AG09309 (cell line): ENCODE measurements at places on chromosomes 2 and 18.
A peak's percentile ranks its signal among the peaks of the same experiment; 100 is the strongest.

- no peak for DNase-seq
These were observed 378.5 kb upstream of the ID2 start for GRCh38 chr2:8303322-8303832.

- DNase-seq, result no peak
These were observed 6.3 kb downstream of the COL6A3 start for GRCh38 chr2:237407700-237408099.

- DNase-seq, result peak; percentile 48
These were observed 47.5 kb downstream of the ZNF638 start for GRCh38 chr2:71379086-71379485.

DNA sequence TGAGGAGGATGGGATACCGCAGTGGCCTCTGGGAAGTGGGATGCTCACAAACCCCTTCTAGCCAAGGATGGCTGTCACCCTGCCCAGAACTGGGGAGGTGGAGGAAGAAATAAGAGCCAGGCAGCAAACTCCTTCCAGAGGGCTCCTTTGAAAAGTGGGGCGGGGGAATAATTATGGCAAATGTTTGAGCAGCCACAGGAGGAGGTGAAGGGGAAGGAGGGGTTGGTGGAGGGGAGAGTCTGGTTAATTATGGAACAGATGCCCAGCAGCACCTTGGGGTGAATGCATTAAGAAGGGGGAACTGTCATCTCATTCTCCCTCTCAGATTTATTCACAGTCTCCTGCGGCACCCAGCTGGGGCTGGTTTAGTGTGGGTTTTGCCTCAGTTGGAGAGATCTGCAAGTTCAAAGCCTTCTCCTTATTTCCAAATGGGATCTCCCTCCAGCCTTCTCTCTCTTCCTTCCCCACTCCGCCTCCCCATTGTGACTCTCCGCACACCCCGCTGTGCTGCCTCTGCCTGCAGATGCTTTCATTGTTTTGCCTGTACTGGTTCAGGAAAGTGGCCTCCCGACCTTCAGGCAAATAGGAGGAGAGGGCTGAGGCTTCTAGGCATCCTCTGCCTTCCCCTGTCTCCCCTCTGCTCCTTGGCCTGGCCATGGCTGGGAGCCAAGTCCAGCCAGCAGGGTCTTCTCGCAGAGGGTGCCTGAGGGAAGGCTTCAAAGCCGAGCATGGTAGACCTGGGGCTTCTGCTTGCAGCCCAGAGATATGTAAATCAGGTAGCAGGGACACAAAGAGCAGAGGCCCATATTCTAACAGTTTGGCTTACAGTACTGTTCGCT is 457.2 kb upstream of the MEX3C start:
- no peak for DNase-seq

DNA sequence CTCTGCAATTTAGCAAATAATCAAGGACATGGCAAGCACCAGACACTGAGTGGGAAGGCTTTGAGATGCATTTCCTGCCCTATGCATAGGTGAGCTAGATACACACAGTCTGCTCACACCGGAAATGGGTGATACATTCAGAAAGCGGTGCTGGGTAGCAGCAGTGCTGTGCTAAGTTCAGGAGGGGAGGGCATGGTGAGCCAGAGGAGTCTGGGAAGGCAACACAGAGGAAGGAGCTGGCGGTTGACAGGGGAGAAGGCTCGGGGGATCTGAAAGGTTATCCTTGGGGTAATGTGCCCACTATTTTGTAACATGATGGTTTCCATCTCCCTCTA is 57.4 kb upstream of the EPAS1 start:
- DNase-seq, result no peak

DNA sequence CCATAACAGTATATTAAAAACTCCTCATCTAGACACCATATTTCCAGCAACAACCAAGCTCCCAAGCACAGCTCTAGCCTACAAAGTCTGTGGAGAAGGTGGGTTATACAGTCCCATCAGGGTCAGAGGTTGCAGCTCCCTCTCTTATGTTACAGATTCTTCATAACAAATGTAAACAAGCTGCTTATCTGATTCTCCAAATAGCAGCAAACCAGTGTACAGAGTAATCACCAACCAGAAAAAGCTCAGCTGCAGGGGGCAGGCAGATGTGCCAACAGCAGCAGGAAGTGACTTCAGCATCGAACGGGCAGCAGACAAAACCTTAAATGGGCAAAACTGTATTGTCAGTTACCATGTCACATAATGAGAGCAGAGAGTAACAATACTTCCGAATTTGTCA is 52.9 kb upstream of the NABP1 start:
- DNase-seq, result no peak

DNA sequence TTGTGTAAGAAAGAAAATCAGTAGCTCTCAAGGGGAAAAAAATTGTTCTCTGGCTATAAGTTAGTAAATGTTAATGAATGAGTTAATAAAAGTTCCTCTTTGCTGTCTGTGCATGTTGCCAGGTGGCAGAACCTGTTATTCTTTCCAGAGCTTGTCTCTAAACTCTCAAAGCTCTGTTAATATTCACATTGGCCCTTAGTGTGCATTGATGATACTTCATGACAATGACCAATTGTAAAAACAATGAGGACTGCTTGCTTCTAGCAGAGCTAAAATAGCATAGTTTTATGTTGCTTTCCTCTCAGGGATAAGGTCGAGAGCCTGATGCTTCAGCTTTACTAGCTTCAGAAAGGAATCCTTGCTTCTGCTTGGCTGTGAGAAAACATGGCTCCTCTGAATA is 91.5 kb downstream of the RAD51AP2 start:
- DNase-seq, result no peak

DNA sequence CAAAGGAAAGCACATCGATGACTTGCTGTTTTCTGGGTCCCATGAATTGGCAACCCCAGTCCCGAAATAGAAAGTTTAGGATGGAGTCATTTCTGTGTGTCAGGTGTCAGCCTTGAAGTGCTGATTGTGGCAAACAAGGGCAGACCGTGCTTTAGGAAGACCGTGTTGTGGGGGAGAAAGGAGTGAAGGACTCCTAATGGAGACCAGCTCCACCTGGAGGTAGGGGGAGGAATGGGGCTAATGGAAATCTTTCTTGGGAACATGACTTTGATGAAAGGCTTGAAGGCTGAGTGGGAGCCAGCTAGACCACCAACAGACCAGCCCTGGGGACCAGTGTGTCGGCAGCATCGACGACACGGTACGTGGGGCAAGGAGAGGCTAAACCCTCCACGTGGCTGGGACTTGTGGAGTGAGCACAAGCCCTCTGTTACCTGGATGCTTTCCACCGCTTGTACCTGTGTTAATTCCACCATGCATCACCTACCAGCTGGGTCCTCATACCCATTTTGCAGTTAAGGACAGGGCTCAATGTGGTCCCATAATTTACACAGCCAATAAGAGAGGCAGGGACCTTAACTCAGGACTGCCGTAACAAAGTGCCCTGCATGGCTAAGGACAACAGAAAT is 104.2 kb downstream of the SH3BP4 start:
- DNase-seq, result no peak

GRCh38 chr2:9103663-9104277 is 100.3 kb upstream of the MBOAT2 start:
- DNase-seq, result no peak

- DNase-seq, result no peak
These were observed 16.0 kb downstream of the BCL2 start for GRCh38 chr18:63303547-63303946.

DNA sequence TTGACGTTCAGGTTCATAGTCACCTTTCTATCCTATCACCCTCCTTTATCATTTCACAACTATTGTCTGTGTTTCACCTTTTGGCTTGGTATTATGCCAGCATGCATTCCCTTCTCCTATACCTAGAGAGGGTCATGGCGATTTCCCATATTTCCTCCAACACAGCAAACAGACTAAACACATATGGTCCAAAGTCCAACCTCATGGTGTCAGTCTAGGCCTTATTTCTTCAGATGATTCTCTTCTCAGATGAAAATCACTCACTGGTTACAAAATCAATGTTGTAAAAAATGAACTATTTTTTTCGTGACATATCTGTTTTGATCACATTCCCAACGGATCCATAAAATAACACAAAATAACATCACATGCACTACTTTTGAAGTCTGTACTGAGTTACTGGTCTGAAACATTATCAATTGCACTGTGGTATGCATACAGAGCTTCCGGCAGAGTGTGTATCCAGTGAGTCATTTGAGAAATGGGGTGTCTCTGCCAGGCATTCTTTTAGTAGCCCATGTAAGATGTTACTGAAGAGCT is 204.8 kb upstream of the GALNT5 start:
- DNase-seq, result peak; percentile 63

DNA sequence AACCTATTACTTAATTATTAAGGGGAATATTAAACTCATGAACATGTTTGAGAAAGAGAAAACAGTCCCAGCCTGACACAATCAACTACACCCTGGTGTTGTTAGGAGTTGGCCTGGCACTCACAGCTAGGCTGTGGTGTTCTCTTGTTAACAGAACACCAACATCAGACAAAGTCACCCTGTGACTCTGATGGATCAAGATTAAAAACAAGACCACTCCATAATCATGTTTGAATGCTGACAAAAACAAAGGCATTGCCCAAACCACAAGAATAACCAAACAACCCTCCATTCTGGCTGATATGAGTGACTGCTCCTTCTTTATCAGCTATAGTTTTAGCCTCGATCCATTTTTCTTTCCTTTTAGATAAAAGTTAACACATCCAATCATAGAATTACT is 3.0 kb downstream of the BOLL start:
- no peak for DNase-seq

DNA sequence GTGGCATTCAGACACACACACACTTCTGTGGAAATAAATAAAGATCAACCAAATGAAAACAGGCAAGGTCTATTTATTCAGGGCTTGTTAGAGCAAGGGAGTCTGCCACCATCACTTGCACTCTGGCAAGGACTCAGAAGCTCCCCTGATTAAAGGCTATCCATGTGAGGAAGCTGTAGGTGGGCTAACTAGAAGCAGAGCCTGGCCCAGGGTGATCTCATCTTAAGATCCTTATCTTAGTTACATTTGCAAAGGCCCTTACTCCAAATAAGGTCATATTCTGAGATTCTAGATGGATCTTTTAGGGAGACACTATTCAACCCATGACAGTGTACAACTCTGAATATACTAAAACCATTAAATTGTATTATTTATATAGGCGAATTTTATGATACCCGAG is 190.0 kb upstream of the SRD5A2 start:
- no peak for DNase-seq

- no peak for DNase-seq
These were observed 8.3 kb upstream of the IL1R2 start for GRCh38 chr2:101983486-101983885.

GRCh38 chr18:10413722-10414121 is 40.7 kb upstream of the APCDD1 start:
- DNase-seq, result no peak

- no peak for DNase-seq
These were observed 69.2 kb downstream of the RFTN2 start for GRCh38 chr2:197606180-197606579.

GRCh38 chr2:215359576-215359922 is 47.7 kb downstream of the ATIC start:
- no peak for DNase-seq

DNA sequence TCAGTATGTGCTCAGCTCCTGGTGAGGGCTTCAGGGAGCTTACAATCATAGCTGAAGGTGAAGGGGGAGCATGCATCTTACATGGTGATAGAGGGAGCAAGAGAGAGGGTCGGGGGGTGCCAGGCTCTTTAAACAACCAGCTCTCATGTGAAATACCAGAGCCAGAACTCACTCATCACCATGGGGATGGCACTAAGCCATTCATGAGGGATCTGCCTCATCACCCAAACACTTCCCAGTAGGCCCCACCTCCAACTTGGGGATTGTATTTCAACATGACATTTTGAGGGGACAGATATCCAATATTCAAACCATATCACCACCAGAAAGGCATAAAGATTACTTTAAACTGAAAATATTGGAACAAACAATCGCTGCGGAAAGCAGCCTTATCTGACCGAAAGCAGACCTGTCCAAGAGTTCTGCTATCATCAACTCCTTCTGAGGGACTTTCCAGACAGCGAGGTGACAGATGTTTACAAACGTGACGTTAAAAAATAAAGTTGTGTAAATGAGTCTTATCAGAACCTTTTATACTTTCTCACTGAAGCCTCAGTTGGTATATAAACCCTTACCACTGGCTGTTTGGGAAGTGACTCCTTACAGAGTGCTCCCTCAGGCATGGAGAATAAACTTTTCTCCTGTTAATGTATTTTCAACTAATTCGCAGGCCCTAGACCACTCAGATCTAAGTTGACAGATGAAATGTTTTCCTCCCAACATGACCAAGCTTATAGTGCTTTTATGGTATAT is 35.5 kb upstream of the PTH2R start:
- no peak for DNase-seq

- DNase-seq, result no peak
These were observed 18.0 kb downstream of the APOB start for GRCh38 chr2:21025690-21026478.

DNA sequence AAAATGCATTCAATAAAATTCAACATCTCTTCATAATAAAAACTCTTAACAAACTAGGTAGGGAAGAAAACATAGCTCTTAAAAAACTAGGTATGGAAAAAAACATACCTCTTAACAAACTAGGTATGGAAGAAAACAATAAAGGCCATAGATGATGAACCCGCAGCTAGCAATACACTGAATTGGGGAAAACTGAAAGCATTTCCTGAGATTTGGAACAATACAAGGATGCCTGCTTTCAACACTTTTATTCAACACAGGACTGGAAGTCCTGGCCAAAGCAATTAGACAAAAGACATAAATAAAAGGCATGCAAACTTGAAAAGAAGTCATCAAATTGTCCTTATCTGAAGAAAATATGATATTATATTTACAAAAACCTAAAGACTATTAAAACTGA is 67.8 kb downstream of the NCKAP1 start:
- no peak for DNase-seq

- no peak for DNase-seq
These were observed 4.2 kb upstream of the FN1 start for GRCh38 chr2:215439980-215440512.

DNA sequence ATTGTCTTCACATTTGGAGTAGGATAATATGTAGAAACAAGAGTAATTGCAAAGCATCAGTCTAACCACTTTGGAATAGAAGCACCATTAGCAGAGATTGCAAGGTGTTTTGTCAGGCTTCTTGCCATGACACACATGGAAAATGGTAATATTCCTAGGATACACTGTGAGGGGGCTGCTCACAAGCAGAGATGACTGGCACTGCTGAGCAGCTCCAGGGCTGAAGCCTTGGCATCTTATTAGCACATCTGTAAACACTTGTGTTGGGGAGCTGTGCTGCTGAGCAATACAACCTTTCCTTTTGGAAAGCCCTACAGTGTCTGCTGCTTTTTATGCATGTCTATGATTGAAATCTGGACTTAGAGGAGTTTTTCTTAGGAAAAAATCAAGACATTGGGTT is 602.2 kb downstream of the XIRP2 start:
- DNase-seq, result no peak

DNA sequence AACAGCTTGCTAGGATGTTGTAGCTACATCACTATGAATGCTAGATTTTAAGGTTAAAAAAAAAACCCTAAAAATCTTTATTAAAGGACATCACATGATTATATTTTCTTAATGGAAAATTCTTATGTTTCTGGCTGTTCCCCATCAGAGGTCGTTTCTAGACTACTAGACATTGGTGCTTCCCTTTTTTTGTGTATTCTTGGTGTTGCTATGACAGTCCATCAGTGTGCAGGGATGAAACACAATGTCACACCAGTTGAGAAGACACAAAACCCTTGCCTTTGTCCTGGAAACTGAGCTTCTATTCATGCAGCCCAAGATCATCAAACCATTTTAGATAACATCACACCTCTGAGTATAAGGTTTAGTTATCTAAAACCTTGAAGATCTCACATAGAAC is 19.9 kb upstream of the TMEM131 start:
- no peak for DNase-seq
